ENCODE measurements at places on chromosomes 3 and 15.

DNA sequence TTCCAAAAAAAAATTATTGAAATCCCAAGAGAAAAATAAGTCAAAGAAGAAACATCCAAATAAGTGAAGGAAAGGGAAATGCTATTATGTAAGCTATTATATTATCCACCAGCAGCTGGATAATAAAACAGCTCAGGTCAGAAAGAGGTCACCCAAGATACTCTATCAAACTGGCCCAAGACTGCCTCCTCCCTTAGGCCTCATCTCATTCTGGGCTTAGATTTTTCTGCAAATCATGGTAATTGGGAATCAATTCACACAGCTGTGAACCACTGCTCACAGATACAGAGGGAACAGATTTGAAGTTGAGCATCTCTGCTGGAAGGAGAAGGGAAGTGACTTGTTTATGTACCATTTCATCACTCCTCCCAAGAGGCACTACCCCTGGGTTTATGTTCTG, 294.6 kb upstream of the DPPA4 start:
- DNase-seq = no peak

DNA sequence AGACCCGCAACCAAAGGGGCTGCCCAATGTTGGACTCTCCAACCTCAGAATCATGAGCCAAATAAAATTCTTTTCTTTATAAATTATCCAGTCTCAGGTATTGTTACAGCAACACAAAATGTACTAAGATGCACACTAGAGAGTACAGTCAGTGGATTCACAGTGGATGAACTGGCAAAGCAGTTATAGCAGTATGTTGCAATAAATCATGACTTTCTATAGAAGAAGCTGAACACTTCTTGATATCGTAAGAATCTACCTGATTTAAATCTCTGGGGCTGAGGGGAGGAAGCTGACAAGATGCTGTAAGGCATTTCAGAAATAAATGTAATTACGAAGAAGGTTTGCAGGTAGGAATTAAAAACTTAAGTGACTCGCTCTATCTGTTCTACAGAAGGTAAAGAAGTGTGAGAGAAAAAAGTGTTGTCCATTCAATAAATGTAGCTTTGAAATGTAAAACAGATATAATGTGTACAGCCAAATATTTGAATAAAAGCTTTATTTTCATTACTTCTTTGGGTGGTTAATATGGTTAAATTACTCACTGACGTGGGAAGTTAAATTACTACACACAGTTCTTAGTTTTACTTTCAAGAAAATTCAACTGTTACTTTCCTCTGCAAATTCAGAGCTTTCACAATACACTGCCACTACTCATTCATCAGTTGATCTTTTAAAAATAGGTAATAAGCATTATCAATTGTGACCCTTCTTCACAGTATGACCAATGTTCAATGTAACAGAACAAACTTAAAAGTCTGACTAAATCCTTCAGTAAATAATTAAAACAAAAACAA, 439.1 kb downstream of the SHQ1 start:
- DNase-seq = no peak

- DNase-seq = no peak
Measured at GRCh38 chr15:77026501-77027110, 31.7 kb downstream of the PSTPIP1 start.

GRCh38 chr3:19455546-19455945, 307.2 kb downstream of the KCNH8 start:
- no peak for DNase-seq

GRCh38 chr3:102354818-102355515, 79.8 kb upstream of the ZPLD1 start:
- no peak for DNase-seq

DNA sequence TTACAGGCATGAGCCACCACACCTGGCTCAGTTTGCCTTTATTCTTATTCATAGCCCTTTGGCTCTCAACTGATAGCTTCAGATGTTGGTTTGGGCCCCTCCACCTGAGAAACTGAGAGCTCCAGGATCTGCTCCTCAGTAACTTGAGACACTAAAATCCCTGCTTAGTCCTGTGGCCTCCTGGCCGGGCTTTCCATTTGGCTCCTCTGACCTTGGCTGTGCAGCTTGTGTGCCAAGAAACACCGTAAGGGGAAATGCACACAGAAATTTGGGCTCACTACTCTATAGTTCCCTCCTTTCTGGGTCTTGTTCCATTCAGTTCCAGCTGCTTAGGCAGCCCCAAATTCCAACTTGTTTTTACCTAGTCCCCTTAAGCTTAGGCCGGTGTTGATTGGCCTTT, 24.9 kb downstream of the NIPA2 start:
- DNase-seq = no peak

DNA sequence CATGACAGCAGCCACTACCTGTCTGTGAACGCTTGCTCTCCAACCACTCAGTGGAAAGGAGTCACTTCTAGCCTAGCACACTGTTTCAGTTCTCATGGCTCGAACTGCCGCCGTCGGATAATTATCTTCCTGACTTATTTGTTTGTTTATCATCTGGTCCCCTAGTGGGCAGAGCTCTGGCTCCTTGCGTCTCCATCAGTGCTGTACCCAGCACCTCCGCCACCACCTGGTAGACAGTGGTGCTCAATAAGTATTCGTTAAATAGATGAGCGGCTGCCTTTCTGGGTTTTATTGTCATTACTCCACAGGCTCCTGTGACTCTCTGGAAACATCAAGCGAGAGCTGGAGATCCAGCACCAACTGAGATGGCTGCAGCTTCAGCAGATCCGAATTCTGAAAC, 297.5 kb downstream of the NTRK3 start:
- no peak for DNase-seq

- no peak for DNase-seq
Measured at GRCh38 chr3:31976302-31976701, 4.8 kb downstream of the OSBPL10 start.

GRCh38 chr3:17949101-17949500, 206.7 kb upstream of the TBC1D5 start:
- DNase-seq = no peak

DNA sequence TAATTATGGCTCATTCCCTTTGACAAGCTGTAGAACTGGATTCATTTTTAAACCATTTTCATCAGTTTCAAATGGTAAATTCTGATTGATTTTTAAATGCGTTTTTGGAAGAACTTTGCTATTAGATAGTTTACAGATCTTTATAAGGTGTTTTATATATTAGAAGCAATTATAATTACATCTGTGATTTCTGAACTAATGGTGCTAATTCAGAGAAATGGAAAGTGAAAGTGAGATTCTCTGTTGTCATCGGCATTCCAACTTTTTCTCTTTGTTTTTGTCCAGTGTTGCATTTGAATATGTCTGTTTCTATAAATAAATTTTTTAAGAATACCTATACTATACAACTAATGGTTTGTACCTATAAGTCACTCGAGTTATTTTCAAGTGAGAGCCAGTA, 62.7 kb downstream of the PXYLP1 start:
- no peak for DNase-seq

DNA sequence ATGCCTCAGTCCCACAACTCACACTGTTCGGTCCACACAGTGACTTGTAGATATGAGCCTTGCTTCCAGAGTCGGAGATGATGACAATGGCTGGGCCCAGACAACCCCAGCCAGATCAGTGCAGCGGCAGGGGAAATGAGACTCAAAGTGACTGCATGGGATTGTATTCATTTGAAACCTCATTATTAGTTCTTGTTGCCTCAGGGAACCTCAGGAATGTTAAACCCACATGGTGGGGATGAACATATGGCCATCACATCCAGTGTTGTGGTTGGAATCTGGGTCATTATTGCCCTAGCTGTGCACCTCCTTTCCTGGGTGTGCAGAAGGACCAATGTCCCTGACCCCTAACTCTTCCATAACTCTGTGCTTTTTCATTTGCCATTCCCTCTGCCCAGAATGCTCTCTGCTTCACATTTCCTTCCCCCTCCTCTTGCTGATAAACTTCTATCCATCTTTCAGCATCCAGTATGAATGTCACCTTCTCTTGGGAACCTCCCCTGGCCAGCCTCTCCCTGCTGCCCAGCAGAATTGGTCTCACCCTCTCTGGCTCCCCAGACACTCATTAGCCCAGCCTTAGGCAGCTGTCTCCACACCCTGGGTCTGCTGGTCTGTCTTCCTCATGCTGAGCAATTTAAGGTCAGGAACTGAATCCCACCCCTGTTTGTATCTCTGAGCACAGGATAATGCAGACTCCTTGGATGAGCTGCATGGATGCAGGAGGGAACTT, 67.0 kb upstream of the TNFAIP8L3 start:
- no peak for DNase-seq

- no peak for DNase-seq
Measured at GRCh38 chr15:71288348-71288955, 173.2 kb downstream of the THSD4 start.

GRCh38 chr3:32410367-32411246, 19.0 kb downstream of the CMTM7 start:
- no peak for DNase-seq

DNA sequence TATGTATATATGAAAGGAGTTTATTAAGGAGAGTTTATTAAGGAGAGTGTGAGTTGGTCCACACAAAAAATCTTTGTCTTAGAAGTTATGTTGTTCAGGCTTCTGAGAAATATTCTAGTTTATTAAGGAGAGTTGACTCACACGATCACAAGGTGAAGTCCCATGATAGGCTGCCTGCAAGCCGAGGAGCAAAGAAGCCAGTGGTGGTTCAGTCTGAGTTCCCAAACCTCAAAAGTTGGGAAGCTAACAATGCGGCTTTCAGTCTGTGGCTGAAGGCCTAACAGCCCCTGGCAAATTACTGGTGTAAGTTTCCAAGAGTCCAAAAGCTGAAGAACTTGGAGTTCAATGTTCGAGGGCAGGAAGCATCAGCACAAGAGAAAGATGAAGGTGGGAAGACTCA, 42.4 kb upstream of the DAZL start:
- DNase-seq = no peak

GRCh38 chr3:33538678-33539339, 98.6 kb upstream of the UBP1 start:
- DNase-seq = no peak

- DNase-seq = no peak
Measured at GRCh38 chr15:23690015-23690414, 2.9 kb upstream of the NDN start.

Measured in activated T-cell treated with anti-CD3 and anti-CD28 coated beads for 1 hour (primary cell).